Amygdala (tissue), 56 donors: ENCODE measurements at places on chromosomes 7 and 10.

DNA sequence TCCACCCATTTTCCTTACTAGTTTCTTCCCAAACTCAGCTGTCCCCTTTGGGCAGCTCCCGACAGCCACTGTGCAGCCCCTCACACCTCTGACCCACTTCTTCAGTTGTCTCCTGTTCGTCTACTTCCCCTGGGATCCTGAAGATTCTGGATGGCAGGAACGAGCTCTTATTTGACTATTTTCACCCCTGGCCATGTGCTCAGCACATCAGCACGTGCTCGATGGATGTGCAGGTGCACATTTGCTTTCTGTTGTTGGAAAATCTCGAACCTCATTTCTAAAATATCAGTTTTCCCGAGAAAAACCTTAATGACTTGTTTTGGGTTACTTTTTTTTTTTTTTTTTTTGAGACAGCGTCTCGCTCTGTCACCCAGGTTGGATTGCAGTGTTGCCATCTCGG lies 31.8 kb upstream of the RBM33 start:
- DNase-seq: no peak

- DNase-seq: no peak
These were observed 121.4 kb downstream of the MAGI2 start for GRCh38 chr7:79332091-79332490.

DNA sequence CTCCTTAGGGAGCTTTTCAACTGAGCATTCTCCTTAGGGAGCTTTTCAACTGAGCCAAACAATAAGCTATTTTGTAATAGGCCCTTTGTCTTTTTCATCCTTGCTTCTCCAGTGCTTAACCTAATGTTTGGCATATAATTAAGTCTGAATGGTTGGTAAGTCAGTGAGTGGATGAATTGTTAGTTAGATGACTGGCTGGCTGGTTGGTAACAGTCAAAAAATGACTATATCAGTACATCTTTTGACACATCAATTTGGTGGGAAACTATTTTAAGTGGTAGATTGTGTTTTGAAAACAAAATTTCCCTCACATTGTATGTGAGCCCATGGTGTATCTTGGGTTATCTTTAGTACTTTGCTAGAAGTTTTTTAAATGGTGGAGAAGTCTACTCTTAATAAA lies 16.4 kb downstream of the ING3 start:
- no peak for DNase-seq

GRCh38 chr7:63521-64021 lies 128.8 kb upstream of the FAM20C start:
- DNase-seq: no peak

GRCh38 chr7:12320987-12321647 lies 82.5 kb downstream of the VWDE start:
- no peak for DNase-seq

DNA sequence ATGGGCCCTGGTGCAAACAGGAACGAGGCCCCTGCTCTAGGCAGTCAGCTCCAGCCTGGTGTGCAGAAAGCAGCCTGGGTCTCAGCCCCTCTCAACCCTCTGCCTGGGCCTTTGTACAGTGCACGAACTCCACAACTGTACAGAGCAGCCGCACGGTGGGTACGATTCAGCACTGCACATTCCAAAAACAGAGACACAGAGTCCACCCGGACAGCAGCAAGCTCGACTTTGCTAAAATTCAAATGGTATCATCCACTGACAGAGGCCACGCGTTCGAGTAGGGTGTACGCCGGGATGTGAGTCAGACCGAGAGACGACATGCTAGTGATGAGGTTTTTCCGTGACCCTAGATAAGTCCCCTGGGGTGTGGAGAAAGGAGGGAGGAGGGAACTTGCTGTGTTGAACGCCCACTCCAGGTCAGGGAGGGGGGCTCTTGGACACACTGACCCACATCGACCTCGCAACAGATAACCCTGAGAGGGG lies 65.6 kb upstream of the PDGFA start:
- no peak for DNase-seq

DNA sequence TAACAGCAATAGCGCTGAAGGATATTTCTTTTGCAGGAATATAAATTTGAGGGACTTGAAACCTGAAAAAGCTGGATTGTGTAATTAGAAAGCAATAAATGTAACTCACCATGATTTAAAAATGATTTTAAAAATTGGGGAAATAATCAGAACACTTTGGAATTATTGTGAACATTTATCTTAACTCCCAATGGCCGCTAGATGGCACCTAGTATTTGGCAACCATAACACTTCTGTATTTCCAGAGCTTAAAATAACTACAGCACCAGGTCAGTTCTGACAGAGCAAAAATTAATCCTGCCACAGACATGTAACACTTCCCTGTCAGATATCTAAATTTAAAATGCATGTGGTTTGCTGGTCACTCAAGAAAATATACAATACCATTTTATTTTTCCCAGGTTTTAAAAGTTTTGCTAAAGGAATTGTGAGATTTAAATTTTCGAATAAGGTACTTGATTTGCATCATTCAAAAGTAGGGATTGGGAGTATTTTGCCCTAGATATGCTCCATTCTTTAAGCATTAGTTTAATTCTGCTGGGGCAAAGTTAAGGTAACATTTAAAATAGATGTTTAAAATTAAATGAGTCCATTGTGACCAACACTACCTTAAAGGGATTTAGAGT lies 144.5 kb downstream of the PPP1R3A start:
- no peak for DNase-seq

DNA sequence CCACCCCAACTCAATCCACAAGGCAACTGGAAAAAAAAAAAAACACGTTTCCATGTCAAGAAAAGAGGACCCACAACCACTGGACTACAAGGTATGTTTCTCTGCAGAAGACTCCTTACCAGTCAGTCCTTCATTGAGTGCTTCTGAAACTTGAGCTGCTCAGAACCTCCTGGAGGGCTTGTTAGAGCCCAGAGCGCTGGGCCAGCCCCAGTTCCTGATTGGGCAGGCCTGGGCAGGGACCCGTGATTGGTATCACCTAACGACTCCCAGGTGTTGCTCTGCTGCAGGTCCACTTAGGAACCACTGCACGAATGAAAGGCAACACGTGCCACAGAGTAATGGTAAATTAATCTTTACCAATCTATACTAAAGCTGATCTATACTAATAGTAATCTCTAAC lies 473 bp upstream of the CCDC201 start:
- DNase-seq: no peak

DNA sequence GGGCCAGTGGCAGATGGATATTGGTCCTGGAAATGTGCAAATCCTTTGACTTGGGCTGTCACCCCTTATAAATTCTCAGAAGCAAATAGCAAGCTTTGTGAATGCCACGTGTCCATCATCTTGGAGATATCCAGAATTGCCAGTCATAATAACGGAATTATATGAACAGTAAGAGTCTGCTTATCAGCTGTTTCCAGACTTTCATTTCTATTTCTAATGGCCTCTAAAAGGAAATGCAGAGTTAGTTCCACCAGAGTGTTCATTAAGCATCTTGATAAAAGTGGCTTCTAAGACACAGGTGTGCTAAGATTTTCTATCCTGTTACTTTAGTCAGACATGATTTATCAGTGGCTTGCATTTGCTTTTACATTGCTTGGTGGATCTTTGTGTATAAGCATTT lies 87.4 kb downstream of the RAMP3 start:
- DNase-seq: no peak

DNA sequence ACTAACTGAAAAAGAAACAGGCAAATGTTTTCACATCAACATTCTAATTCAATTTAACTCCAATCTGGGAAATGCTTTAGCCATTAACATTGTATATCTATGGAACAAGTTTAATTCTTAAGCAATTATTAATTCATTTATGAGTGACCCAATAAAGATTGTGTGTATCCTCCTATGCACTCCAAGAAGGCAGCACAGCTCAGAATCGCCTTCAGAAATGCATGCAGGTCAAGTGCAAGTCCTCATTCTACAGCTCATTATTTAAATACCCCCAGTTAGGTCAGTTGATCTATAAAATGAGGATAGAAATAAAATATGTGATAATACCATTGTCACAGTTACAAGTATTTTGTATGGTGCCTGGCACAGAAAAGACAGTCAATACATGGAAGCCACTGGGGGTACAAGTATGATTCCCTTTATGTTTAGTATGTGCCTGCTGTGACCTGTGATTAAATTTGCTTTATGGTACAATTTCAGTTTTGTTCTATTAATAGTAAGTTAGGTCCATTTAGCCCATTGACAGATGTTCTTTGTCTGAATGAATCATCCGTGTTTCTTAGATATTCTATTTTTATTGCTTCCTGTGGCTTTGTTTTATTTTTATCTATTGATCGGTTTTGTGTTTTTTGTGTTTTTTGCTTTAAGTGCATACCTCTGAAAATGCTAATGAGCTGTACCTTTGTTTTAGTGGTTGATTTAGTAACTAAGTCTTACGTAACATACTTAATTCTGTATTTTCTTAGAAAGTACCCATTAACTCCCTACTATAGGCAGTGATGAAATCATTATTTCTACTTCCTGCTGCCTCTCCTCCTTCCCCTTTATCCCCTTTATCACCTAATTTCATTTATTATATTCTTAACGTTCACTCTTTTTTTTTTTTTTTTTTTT lies 42.8 kb downstream of the CPXM2 start:
- DNase-seq: no peak

GRCh38 chr10:3099291-3100092 lies 32.1 kb downstream of the PFKP start:
- DNase-seq: no peak

DNA sequence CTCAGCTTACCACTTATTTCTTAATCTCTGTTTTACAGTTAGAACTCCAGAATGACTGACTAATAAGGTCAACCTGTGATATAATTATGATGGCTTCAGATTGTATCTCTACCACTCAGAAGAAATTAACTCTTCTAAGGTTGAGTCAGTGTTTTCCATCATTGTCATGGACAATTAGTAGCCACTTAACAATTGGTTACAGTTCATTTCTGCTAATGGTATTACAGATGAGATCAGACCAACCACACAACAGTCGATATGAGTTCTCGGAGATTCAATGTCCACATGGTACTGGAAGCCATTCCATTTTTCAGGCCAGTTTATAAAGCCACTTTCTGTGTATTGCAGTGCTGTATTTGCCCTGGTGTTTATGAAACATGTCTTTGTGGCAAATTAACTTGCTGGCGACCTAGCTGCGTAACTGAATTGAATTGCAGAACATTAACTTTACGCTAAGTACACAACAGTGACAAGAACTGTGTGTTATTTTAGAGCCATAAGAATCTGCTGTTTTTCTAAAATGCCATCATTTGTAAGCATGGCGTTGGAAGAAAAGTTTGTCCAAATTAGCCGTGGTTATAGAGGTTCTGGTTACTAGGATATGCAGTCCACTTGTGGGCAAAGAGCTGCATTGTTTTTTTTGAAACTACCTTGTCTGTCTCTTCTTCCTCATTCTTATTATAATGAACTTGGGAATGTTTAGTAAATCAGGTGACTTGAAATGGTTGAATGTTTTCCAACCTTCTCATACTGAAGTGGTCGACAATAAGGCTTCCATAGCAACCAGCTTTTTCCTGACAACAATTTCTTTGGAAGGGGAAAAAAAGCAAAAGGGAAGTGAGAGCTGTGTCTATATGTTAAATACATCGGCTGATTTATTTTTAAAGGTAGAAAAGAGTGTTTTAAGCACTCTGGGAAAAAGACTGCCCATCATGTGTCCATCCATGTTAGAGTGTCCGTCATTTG lies 76.4 kb downstream of the CELF2 start:
- no peak for DNase-seq

GRCh38 chr7:23945472-23945871 lies 235.5 kb downstream of the STK31 start:
- DNase-seq: no peak

GRCh38 chr10:34522546-34522945 lies 292.6 kb downstream of the PARD3 start:
- no peak for DNase-seq

DNA sequence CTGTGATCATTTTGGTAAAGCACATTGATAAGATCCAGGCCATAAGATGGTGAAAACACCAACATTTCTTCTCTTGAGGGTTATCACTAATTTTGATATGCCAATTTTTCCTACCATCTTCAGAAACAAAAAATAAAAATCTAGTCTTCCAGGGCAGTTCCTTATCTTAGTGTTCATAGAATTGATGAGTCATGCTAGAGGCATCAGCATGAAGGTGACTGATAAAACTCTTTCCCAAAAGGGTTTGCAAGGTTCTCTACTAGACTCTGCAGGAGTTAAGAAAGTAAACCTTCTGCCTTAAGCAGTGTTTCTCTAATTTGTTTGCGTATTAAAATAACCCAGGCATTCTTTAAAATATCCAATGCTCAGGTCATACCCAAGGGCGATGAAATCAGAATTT lies 483.1 kb upstream of the CNTNAP2 start:
- DNase-seq: no peak

- no peak for DNase-seq
These were observed 103.0 kb upstream of the KIF5B start for GRCh38 chr10:32159264-32159663.

GRCh38 chr7:92631850-92632487 lies 41.8 kb upstream of the FAM133B start:
- no peak for DNase-seq

GRCh38 chr10:101887775-101888174 lies 44.2 kb upstream of the KCNIP2 start:
- DNase-seq: no peak

DNA sequence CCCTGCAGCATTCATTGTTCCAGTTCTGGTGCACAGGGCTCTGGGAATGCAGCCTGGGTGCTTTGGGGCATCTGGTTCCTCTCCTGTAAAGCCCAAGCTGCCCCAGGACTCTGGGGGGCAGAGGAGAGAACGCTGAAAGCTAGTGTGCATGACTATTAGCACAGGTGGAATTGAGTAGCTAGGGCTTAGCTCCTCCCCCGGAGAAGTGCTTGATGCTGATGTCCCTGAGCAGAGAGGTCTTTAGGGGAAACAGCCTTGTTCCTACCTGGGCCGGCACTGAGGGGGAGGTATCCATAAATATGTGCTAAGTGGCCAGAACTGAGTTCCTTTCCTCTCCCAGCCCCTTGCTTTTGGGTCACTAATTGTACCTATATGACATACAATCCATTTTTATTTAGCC lies 3.9 kb downstream of the ADCY1 start:
- no peak for DNase-seq

- no peak for DNase-seq
These were observed 169.3 kb downstream of the AMPH start for GRCh38 chr7:38461887-38462286.

DNA sequence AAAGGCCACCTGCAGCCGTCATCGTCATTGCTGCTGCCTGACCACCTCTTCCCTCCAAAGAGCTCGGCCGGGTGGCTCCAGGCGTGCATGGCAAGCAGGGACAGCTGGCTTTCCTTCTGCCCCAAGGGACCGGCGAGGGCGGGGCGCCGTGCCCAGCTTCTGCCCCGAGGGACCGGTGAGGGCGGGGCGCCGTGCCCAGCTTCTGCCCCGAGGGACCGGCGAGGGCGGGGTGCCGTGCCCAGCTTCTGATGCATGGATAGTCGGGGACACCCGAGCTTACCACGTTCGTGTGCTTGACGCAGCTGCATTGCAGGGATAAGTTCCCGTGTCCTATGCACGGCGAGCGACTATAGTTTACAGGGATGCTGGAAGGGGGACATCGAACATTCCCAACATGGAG lies 27.0 kb downstream of the CFAP46 start:
- no peak for DNase-seq
